Ascending aorta (tissue), 2 donors: ENCODE measurements at places on chromosomes 7 and 10. TPM values are rescaled to one million over a fixed set of nuclear protein-coding genes. Genes with fewer than 3 reads are reported as not detected.

GRCh38 chr10:12513003-12513365 is 163.6 kb downstream of the CAMK1D start:
- DNase-seq, result no peak

Gene CHST3
- 41.4 TPM for total RNA-seq

DNA sequence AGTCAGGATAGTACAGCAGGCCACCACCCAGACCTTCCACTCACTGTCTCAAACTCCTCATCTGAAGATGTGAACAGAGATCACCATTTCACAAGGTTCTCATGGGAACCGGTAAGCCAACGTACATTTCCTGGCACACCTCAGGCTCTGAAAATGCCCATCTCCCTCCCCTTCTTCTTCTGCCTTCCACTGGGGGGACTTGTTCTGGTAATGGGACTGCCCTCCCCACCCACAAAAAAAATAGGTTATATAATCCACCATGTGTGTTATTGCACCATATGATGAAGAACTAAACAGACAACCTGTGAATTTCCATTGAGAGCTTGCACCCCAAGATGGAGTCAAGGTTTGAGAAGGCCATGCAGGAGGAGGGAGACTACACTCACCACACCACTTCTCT is 42.1 kb upstream of the IKZF1 start:
- DNase-seq, result no peak

DNA sequence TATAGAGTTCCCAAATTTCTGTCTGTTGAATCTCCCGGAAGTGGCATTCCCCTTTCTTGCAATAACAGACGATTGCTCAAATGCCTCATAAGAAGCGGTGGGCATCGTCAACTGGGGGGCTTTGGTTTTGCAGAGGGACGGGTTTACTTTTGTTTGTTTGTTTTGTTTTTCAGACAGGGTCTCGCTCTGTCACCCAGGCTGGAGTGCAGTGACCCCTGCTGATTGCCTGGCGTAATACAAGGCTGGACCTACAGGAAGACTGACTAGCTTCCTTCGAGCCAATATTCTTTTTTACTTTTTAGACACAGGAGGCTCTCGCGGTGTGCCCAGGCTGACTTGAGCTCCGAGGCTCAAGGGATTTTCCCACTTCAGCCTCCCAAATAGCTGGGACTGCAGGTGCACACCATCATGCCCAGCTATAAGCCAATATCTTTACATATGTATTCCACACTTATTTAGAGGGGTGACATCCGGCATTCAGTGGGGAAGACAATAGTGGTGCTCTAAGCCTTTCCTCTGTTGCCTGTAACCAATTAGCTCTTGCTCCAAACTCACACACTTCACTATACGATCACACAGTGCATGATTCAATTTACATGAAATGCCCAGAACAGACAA is 58.1 kb downstream of the FHIP2A start:
- no peak for DNase-seq
